Activated CD4-positive, CD25-positive, alpha-beta regulatory T cell (primary cell): ENCODE measurements at places on chromosomes 1 and 21.

DNA sequence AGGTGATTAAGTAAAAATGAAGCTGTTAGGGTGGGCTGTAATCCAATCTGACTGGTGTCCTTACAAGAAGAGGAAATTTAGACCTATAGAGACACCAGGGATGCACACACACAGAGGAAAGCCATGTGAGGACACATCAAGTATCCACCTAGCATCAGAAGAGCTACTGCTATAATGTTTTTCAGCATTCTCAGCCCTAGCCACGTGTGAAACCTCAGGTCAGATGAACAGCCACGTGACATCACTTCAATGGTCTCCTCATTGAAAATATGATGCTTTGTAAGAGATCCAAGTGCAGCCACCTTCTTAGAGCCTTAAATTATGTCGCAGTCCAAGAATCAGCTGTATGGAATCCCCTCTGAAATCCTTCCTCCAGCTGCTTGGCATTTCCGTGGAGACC lies 65.1 kb downstream of the C1orf87 start:
- DNase-seq, result no peak

DNA sequence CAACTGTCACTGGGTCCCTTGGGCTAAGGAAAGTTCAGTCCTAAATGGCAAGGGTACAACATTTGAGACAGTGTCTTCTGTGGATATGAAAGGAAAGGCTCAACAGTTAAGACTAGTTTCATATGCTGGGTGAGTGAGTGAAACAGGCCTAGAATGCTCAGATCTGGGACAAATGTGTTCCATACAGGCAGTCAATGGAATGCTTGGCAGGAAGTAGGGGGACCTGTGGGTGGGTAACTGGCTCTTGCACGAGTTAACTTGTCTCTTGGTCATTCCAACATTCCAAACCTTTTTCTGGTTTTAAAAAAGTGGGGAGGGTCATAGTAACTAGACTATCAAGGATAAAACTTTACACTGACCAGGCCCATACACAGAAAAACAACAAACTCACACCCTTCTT lies 17.8 kb upstream of the ADAM30 start:
- no peak for DNase-seq

GRCh38 chr1:199811163-199811562 lies 216.3 kb upstream of the NR5A2 start:
- DNase-seq, result no peak

DNA sequence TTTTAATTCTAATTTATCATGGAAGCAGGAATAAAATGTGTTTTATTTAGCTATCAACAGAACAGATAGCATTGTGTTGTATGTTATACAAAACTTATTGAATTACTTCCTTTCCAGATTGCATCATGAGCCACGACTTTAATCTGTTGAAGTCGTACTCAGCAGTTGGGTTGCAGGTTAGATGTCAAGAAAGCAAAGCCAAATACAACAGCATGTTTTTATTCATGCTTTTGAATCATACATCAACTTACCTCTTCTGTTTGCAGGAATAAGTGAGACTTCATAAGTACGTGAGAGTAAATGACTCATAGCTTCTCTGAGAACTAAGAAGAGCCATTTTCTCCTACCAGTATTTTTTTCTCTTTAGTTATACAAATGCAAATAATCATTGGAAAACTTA lies 110.8 kb upstream of the ADGRL4 start:
- DNase-seq, result no peak

DNA sequence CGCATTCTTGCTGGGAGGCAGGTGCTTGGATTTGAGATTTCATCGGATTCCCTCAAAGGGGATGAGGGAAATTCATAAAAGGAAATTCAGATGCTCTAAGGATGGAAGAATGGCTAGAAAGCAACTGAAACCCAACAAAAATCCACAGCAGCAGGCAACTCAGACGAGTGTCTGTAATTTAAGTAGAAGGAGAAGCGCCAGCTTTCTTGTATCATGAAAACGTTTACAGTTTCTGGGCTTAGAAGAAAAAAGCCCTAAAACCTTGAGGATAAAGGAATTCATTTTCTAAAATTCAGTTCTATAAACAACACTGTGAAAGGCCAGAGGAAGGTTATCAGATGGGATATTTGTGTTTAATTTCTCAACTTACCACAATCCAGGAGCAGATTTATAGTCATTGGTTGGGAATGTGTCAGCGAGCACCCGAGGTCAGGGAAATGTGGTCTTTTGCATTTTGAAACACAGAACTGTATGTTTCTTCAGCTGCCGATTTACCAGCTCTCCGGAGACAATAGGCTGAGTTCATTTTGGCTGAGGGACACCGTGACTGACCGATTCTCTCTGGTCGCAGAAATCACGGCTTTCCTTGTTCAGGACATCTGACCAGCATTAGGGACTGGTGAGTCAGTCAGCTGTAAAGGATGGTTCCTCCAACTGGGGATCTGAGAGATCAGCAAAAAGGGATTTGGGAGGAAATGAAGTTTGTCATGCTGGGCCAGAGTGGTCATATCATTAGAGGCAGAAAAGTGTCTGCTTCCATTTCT lies 111.6 kb upstream of the ERRFI1 start:
- no peak for DNase-seq

- no peak for DNase-seq
Measured at GRCh38 chr1:64686828-64687724, 57.8 kb upstream of the RAVER2 start.

- no peak for DNase-seq
Measured at GRCh38 chr1:225454733-225455132, 26.9 kb upstream of the LBR start.

DNA sequence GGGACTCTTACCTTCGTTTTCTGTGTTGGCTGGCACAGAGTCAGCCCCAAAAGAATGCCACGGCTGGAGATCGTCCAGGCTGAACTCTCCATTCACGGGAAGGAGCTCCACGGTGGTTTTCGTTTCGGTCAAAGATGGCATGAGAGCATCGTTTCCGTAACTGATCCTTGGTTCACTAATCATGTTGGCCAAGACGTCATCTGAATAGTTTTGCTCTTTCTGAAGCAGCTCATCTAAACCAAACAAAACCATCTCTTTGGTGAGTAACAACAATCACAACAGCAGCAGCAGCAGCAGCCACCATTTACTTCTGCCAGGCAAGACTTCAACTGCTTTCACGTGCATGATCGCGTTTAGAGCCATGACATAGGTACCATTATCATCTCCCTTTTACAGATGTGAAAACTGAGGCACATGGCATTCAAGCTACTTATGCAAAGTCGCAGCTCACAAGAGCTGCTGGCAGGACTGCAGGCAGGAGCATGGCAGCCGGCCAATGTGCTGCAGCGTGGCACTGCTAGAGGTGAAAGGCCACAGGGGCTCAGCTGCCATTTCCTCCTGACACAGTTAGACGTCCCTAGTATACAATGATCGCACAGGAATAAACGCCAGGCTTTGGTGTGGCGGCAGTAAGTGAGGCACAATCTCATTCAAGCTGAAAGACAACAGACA lies 177.1 kb downstream of the GABPA start:
- no peak for DNase-seq

- no peak for DNase-seq
Measured at GRCh38 chr21:46005481-46005881, 23.9 kb downstream of the COL6A1 start.

- peak; percentile 51 for DNase-seq
Measured at GRCh38 chr1:155978325-155978972, at the start of gene ARHGEF2. Gene ARHGEF2 (minus strand): TSS chr1:155978547. CDS start chr1:155978427, 120 bp downstream.

- DNase-seq, result no peak
Measured at GRCh38 chr1:25223471-25223870, 8.8 kb downstream of the SYF2 start.

DNA sequence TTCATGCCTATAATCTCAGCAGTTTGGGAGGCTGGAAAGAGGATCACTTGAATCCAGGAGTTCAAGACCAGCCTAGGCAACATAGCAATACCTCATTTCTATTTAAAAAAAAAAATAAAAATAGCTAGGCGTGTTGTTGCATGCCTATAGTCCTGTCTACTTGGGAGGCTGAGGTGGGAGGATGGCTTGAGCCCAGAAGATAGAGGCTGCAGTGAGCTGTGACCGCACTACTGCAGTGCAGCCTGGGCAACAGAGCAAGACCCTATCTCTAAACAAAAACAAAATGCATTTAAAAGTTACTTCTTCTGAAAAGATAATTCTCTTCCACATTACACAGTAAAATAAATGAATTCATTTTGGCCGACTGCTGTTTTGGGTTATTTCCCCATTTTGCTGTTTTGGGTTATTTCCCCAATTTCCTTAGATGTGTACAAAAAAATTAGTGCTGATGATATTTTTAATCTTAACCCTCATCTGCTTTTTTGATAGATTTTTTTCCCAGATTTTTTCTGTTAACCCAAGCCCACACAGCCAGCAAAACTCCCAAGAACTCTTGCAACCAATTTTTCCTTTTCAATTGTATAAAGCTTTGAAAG lies 23.0 kb upstream of the SAMSN1 start:
- DNase-seq, result no peak
